A549 (cell line): ENCODE measurements at places on chromosomes 5 and 9.
A peak's percentile ranks its signal among the peaks of the same experiment; 100 is the strongest.

DNA sequence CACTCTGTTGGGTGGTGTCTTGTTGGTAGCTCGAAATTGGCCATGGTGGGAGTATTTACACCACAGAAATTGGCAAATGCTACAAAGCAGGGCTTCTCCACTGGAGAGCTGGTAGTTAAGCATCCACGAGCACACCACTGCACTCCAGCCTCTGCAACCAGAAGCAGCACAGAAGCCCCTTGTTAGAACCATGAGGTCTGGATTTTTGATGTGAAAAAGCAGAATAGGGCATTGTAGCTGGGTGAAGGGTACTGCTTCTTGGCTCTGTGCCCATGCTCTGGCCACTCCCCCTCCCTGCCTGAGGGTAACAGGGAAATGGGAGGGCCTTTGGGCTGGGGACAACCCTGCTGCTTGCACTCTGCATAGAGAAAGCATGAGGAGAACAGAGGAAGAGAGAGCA, 81.2 kb upstream of the UBTD2 start:
- DNase-seq: no peak

DNA sequence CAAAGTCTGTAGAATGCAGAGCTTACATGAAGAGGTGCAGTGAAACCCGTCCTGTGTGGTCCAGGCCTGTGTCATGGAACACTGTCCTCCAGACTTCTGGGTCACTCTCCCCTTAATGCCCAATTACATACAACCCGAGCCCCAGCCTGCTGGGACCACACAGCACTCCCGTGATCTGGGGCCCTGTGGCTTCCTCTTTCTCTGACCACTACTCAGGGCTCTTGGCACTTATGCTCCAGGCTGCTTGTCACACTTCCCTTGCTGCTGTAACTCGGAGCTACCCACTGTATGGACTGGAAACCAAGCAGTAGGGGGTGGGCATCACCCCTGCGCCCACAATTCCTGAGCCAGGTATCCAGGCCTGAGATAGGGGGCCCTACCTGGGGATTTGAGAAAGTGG, 10.3 kb upstream of the IL3 start:
- no peak for DNase-seq

DNA sequence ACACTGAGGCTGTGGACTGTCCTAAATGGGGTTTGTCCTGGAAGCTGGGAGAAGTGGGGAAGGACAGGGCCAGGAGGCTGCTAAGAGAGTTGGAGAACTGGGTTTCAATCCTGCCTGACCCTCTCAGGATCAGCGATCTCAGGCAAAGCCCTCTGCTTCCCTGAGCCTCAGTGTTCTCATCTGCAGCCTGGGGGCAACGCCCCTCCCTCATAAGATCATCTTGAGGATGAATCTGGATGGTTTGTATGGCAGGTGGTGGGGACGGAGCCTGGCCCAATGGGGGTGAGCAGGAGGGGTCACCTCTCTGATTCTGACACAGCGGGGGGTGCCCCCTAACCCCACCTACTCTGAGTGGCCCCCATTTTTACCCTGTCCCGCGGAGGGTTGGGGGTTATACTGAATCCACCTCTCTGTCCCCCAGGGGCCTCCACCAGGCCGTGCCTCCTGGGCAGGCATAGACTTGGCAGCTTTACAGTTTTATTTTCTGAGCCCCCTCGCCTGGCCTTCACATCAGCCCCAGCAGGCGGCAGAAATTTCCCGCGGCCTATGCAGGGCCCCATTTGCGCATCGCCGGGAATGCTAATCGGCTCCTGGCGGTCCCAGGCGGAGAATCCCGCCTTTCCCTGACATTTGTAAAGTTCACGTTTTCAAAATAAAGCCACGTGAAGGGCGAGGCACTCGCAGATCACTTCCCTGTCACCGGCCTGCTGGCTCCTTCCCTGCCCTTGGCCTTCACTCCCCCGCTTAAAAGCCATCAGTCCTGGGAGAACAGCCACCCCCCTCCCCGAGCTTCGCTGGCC, 17.8 kb upstream of the LAMC3 start:
- DNase-seq: no peak

DNA sequence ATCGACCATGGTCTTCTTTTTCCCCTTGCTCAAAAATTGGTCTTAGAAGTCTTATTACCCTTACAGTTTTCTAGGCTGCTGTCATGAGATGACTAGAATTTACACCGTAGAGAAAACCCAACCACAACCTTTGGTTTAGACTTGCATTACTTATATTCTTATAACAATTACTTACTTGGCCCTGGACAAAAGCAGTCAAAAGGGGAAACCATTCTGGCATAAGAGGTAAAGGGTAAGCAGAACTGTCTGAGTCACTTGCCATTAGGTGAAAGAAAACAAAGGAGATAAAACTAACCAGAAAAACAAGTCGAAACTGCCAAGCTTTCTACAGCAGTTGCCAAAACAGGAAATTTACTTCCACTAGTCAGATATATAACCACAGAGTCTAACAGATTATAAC, 17.9 kb downstream of the TMEM245 start:
- DNase-seq: no peak

DNA sequence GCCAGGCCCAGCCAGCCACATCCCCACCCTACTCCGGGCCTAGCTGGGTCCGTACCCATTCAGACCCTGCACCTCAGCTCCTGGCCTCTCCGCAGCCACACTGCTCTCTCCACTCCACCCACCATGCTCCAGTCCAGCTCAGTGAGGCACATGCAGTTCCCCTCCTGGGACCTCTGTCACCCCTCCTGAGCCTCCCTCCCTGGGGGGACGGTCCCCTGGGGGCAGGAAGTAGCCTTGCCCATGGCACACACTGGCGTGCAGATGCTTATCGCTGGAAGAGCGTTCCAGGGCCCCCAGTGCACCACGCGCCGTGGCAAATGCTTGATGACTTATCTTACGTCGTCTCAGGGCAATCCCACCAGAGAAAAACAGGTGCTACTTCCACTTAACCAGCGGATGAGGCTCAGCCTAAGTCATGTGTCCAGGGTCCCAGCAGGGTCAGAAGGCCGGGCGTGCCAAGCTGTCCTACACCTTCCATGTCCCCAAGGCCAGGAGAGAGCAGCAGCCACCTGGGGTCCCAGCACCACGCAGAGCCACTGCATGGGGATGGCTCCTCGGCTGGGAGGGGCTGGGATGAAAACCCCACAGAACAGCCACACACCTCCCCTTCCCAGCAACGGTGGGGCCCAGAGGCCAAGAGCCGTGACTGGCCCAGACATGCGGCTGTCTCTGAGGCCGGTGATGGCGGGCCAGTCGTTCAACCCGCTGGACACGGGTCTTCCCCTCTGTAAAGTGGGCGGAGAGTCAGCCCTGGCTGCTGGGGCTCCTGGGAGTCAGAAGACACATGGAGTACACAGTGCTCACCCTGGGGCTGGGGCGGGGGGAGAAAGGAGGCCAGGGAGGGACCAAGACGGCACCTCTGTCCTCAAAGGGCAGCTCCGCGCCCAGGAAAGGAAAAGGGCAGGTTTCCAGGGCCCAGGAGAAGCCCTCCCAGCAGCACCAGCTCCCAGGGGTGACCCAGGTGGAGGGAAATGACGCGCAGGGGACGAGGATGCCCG, 2.6 kb upstream of the CCDC187 start:
- DNase-seq: peak; percentile 52

- no peak for DNase-seq
Observed at GRCh38 chr9:95224376-95225019, 93.0 kb downstream of the FANCC start.

DNA sequence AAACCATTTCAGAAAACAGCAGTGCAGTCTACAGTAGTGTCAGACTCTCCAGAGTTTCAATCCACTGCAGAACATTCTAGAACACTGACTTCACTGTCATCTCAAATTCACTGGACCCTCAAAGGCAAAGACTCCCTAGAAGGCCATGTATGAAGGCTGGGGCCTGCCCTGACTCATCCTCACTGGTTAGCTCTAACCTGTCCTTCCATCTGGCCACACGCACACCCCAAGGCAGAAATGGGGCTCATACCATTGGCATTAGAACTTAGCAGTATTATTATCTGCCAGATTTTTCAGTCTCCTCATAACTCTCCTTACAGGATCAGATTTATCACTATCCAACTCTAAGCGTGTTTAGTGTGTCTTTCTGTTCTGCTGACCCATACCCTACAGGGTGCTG, 20.4 kb downstream of the S1PR3 start:
- DNase-seq: no peak

DNA sequence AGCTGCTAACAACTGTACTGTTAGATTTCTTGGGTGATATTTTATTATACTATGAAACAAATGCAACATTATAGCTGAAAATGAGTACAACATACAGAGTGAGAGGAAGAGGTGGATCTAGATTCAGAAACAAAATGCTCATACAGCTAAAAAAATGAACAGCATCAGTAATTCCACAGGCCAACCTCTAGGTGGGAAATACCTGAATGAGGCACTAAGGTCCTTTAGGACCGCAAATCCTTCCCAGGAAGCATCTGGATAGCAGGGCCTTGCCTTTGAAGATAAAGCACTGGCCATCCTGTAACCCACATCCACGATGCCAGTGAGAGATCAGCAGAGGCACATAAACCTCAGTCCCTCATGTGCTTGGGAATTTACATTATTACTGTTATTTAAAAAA, 310.8 kb downstream of the YTHDC2 start:
- no peak for DNase-seq

DNA sequence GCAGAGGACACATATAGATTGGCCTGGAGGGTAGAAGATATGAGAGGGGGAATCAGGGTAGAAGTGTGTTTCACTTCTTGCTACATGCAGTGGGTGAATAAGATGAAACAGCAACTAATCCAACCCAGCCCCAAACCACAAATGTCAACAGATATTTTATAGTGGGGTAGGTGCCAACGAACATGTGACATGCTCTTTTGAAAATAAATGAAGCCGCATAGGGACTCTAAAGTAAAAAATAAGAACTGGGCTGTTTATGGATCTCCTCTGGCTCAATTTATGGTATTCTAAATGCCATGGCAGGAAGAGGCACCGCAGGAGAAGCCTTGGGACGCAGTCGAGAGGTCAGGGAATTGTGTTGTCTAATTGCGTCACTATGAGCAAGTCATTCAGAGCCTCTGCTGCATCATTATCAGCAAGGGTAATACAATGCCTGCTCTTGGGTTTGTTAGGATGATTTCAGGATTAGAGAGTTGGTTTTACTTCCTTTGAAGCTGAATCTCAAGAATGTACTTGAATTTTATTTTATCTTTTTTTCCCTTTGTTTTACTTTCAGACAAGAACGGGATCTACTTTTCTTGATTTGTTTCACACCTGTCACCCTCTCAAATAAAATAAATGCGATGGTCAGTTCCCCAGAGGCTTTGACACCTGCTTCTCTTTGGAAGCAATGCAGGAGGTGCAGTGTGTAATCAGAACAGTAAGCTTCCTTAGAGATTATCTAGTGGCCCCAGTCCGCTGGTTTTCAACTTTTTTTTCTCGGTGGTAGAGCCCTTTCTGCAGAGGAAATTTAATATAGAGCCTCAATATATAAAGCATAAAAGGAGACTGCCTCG, 375.6 kb upstream of the CLINT1 start:
- no peak for DNase-seq

DNA sequence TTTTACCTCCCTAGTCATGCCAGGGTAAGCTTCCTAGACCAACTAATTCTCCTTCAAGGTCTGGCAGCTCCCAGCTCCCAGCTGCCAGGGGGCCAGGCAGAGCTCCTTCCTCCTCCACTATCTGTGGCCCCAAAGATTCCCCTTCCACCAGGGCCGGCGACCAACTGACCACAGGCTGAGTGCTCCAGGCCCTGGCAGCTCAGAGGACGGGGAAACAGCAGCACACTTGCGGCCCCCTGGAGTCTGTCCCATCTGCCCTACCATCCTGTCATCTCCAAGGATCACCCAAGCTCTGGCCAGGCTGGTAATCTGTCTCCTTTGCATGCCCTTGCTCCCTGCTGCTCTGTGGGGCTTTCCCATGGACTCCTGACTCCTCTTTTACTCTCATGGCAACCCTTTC, 31.2 kb upstream of the BASP1 start:
- DNase-seq: no peak

DNA sequence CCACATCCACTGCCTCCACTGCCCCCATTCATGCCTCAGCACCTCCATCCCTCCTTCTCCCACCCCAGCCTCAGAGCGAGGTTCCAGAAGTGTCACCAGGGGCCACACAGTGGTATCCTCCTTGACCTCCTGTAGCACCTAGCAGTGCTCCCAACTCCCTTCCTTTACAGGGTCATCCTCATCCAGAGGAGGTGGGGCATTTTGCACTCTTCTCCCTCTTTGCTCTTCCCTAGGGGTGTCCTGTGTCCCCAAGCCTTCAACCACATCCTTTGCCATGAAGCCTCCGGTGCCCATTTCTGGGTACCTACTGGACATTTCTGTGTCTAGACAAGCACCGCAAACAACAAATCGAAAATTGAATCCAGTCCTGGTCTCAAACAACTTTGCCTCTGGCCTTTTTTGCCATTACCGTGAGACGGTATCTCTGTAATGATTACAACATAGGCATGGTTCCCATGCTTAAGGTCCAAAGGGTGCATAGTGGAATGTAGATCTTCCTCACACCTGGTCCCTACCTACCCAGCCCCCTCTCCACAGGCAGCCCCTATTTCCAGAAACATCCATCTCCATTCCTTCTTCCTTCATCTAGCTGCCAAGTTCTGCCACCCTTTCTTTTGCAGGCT, 17.6 kb downstream of the WWC1 start:
- DNase-seq: no peak

DNA sequence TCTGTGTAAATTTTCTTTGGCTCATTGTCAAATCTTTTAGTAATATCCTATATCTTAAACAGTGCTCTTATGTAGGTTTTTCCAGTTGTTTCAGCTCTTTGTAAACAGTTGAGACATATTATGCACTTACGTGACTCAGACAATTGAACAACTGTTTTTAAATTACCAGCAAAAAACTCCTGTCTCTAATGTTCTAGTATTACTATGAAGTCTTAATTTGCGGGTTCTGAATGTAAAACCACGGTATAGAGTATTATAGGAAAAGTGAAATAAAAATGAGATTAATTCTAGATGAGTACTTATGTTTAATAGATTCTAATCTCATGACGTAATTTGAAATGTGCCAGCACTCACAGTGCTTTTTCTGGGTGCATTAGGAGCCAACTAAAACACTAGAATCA, 136.0 kb downstream of the GDNF start:
- DNase-seq: no peak

DNA sequence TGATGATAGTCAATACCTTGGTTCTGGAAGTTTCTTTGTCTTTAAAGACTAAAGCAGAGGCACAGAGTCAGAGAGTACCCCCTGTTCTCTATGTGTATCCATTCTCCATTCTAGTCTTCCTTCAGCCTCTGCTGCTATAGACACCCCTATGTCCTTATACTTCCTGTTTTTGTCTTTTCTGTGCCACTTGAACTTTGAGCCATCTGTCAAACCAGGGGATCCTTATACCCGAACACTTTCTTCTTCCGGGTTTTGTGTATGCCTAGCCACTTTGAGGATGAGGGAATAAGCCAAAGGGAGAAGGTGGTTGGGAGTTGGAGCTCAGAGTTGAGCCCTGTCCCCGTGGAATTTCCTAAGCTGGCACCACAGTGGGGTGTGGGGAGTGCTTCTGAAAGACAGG, 61.1 kb upstream of the IL6ST start:
- no peak for DNase-seq

GRCh38 chr9:124218987-124219461, 38.7 kb upstream of the NEK6 start:
- no peak for DNase-seq

GRCh38 chr9:119273325-119273904, 95.8 kb downstream of the BRINP1 start:
- DNase-seq: no peak
